ENCODE measurements at places on chromosomes 2 and 18. TPM values are rescaled to one million over a fixed set of nuclear protein-coding genes. Genes with fewer than 3 reads are reported as not detected.

- DNase-seq, result no peak
These were observed 144.6 kb downstream of the SH3BP4 start for GRCh38 chr2:235096447-235096846.

The AGAP1 gene
- total RNA-seq, result 2.5 TPM

- no peak for DNase-seq
These were observed 105.0 kb downstream of the HIBCH start for GRCh38 chr2:190214426-190215194.

The TOGARAM2 gene
- 2.7 TPM for total RNA-seq

- DNase-seq, result no peak
These were observed 10.2 kb downstream of the KIF5C start for GRCh38 chr2:148885209-148885608.

GRCh38 chr2:42706836-42707235 lies 57.1 kb downstream of the OXER1 start:
- DNase-seq, result no peak

The ALLC gene
- total RNA-seq, result not detected

- no peak for DNase-seq
These were observed 10.4 kb upstream of the LRRFIP1 start for GRCh38 chr2:237616734-237617586.

The C2orf80 gene
- not detected for total RNA-seq

DNA sequence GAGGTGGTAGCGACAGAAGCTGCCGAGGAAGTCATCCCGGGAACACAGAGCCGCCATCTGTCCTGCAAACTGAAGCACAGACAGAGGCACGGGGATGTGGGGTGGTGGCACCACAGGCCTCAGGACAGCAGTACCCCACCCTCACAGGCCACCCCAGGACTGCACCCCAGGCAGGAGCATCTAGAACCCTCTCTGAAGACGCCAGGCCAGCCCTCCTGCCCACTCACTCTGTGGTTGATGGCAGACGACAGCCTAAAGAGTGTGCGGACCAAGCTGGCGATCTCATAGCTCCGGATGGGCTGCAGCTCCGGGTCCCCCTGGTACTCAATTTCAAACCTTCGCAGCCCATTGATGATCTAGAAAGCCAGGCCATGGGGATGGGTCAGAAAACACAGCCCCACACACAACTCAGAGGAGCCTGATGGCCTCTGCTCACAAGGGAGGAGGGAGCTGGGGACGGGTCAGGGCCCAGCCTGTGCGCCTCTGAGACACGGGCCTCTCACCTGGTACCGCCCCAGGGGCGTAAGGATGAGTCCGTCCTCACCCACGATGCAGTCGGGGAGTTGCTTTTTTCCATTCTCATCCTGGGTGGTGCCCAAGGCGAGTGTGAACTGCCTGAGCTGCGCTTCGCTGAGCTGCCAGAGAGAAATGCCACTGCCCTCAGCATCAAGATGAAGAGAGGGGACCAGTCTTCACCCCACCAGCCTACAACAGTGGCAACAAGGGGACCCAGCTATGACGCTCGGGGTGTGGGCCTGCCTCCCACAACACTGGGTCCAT lies 8.1 kb upstream of the CCDC74B start:
- DNase-seq, result no peak

The TMEM17 gene
- total RNA-seq, result 0.14 TPM

DNA sequence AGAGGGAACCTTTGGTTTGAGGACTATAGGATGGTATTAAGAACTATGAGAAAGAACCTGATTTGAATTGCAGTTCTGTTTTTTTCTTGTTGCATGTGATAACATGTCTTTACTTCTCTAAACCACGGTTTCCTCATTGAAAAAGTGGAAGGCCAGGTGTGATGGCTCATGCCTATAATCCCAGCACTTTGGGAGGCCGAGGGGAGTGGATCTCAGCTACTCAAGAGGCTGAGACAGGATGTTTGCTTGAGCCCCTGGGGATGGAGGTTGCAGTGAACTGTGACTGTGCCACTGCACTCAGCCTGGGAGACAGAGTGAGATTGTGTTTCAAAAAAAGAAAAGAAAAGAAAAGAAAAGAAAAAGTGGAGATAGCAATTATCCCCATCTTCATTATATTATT lies 32.3 kb downstream of the SCN9A start:
- DNase-seq, result no peak

GRCh38 chr2:130241041-130241707 lies 42.9 kb upstream of the TUBA3E start:
- no peak for DNase-seq
